Smooth muscle cell of the brain vasculature (primary cell): ENCODE measurements at places on chromosomes 4 and X.

GRCh38 chr4:129545599-129546278, 449.8 kb downstream of the C4orf33 start:
- no peak for DNase-seq

GRCh38 chr4:10183462-10183861, 66.9 kb upstream of the WDR1 start:
- no peak for DNase-seq

DNA sequence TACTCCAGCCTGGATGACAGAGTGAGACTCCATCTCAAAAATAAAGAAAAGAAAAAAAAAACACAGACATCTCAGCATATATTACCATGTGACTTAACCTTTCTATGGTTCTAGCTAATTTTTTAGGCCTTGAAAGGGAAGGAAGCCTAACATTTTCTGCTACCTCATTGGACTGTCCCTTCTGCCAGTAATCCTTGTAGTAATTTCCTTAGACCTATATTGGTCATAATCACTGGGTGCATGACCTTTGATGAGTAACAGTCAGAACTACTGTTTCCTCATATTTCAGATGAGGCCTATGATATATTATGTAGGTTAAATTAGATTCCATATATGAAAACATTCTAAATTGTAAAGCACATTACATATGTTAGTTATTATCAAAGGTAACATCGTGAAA, 9.6 kb downstream of the XIAP start:
- no peak for DNase-seq

DNA sequence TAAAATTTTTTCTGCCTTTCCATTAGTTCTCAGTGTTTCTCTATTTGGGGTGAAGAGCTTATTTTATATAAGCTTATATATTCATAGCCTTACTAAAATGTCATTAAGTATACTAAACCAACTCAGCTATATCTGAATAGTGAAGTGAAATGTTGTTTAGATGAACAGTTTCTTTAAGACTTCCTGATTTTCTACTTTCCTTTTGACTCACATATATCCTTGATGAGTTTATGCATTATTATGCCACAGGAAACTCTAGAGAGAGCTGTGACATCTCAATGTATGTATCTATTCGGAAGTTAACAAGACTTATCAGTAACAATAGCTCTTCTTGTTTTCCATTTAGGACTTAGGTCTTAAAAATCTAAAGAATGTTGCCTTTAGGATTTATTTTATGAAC, 1491.8 kb upstream of the IGFBP7 start:
- DNase-seq: no peak

- no peak for DNase-seq
These were observed 89.9 kb downstream of the SHISA3 start for GRCh38 chr4:42487230-42487629.

DNA sequence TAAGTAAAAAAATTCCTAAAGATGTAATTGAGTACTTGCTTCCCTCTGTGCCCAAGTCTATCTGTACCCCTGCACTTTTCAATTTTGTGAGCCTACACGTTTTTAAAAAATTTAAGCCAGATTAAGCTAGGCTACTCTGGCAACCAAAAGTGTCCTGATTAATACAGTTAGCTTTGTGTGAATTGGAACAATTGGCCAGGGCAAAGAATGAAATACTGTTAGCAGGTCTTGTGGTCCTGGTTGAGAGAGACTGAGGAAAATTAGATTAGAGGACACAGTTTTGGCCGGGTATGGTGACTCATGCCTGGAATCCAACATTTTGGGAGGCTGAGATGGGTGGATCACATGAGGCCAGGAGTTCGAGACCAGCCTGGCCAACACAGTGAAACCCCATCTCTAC, 293.3 kb downstream of the RAPGEF2 start:
- no peak for DNase-seq

GRCh38 chr4:15131551-15131950, 129.3 kb downstream of the CPEB2 start:
- no peak for DNase-seq
